ENCODE measurements at places on chromosomes 11 and 22.
A peak's percentile ranks its signal among the peaks of the same experiment; 100 is the strongest.

DNA sequence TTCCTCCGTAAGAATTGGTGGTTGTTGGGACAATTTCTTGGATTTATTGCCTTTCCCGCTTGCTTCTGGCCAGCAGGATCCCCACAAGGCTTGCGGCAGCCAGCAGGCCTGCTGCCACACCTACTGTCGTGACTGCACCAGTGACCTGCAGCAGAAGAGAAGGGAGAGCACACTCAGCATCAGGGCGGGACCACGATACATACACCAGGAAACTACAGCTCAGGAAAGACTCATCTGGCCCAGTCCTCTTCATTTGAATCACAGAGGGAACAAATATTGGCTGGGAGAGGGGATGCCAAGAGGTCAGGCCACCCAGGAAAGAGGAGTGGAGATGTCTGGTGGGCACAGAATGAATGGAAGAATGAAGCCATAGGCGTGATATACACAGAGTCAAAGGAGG, 10.3 kb downstream of the PLAAT2 start:
- DNase-seq, result no peak

- DNase-seq, result no peak
Observed at GRCh38 chr22:20244691-20245576, 23.2 kb downstream of the RTN4R start.

DNA sequence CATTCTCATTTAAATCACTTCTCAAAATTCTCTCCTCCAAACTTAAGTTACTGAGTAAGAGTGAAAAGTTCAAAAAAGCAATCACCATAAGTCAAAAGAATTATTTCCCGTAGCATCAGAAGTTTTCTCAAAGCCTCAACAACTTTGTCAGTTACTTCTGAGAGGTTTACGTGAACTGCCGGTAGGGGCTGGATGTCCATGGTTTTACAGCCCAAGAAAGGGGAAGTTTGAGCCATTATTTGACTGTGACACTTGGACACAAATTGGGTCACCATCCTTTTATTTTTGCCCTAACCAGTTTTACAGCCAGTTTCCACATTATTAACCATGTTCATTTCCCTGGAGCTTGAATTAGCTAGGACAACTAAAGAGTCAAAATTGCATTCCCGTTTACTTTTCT, 7.5 kb downstream of the POU2AF3 start:
- no peak for DNase-seq

DNA sequence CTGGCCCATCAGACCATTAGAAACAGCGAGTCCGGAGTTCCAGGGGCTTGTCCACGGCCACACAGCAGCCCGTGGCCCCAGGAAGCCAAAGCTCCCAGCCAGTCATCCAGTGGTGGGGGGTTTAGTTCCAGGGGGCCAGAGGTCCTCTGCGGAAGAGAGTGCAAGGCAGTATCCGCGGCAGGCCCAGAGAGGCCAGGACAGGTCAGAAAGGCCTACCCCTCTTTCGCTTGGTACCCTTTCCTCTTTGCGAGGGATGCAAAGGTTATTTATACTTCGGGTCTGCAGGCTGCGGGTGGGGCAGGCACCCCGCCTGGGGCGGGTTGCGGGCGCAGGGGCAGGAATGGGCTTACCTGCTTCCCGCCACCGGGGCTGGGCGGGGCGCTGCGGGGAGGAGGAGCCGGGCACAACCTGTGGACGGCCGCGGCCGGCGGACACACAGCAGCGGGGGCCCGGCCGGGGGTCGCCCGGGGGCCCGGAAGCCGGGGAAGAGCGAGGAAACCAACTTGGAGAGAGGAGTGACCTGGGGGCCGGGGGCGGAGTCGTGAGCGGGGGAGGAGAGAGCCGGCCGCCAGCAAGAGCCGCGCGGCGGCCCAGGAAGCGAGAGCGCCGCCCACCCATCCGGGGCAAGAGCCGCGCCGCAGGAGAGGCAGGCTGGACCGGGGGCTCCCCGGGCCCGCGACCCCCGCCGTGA, at the start of gene SH3BP1:
Gene SH3BP1 (plus strand): TSS at position 600 of the 691 bp plus-strand sequence. CDS start 119 bp downstream, outside the sequence.
- DNase-seq, result no peak

- no peak for DNase-seq
Observed at GRCh38 chr22:24437741-24438328, 10.4 kb downstream of the ADORA2A start.

GRCh38 chr22:17841836-17842235, 67.6 kb upstream of the BID start:
- DNase-seq, result no peak

DNA sequence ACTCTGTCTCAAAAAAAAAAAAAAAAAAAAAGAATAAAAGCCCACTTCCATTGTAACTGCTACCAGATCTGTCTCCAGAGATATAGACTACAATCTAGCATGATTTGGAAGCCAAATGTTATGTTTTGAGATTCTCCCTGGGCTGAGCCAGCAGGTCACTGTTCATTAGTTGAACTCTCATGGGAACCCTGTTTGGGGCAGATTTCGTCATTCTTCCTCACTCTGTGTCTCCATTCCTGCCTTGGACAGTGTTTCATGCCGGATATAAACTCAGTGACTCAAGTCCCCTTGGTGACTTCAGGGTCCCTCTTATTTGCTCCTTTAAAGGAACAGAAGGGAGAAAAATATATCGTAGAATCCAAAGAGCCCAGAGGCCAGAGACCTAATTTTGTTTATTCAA, 378.1 kb downstream of the LARGE1 start:
- no peak for DNase-seq

DNA sequence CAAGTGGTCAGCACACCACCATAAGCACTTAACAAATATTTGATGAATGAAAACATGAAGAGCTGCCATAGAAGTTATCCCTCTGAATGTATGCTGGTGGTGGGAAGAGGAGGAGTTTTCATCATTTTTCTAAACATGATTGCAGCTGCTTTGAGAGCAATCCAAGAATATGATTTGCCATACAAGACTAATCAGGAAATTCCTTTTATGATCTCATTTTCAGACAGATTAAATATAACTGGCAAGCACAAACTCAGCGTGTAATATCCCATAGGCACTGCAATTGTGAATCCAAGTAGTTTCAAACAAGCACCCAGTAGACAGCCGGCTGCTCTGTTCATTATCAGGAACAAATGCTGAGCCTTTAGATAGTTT, 505.7 kb upstream of the LUZP2 start:
- DNase-seq, result no peak

DNA sequence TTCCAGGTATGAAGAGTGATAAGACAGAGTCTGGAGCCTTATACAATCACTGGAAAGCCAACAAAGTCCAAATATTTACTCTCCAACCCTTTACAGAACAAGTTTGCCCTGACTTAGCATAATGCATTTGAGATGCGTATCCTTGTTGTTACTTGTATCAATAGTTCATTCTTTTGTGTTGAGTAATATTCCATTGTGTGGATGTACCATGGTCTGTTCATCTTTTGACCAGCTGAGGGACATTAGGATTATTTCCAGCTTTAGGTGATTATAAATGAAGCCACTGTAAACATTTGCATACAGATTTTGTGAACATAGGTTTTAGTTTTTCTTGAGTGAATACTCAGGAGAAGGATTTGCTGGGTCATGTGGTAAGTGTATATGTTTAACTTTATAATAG, 9.7 kb downstream of the SDHAF2 start:
- no peak for DNase-seq

DNA sequence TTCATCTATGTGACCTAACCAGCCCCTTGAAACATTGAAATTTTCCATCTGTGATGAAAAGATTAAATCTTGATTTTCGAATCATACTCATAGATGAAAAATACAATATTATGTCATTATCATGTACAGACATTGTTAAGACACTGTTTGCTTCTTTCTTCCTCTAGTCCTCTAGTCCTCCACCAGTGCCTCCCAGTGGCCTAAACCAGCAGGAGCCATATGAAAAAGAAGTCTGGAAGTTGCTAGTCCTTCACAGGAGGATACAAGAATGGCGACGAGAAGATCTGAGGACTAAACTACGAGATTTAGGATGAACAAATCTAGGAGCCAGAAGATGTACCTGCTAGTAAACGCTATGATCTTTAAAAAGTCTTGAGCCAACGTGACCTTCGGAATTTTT, 134.1 kb downstream of the SLC17A6 start:
- DNase-seq, result no peak

GRCh38 chr11:2898366-2899079, 12.9 kb upstream of the CDKN1C start:
- no peak for DNase-seq

- DNase-seq, result no peak
Observed at GRCh38 chr11:60870276-60870675, 2.9 kb downstream of the ZP1 start.

DNA sequence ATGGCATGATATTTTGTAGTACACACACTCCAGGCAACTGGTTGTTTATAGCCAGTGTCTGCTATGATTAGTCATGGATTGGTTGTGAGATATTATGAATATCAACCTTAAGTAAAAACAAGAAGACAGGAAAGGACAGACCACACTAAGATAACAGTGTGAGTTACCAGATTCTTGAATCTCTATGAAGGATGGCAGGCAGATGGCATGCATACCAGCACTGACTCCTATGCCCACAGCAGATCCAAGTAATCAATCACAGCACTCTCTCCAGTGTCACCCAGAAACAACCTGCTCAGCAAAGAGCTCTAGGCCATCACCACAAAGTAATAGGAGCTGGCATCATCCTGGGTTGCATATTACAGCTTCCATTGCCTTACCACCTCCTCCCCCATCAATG, 116.6 kb downstream of the GALNT18 start:
- no peak for DNase-seq

GRCh38 chr11:107689317-107690202, 22.3 kb downstream of the SLN start:
- DNase-seq, result peak; percentile 24
